ENCODE measurements at places on chromosomes 5 and 9.

- no peak overlapping the region for H3K27ac ChIP-seq
- no peaks in the 10 kb centered on the region for H3K4me1 ChIP-seq
- no peak overlapping the region for H3K4me3 ChIP-seq
- H3K27me3 ChIP-seq: no peaks in the 10 kb centered on the region
These were observed 439.9 kb downstream of the GADD45G start for GRCh38 chr9:90044710-90045151.

DNA sequence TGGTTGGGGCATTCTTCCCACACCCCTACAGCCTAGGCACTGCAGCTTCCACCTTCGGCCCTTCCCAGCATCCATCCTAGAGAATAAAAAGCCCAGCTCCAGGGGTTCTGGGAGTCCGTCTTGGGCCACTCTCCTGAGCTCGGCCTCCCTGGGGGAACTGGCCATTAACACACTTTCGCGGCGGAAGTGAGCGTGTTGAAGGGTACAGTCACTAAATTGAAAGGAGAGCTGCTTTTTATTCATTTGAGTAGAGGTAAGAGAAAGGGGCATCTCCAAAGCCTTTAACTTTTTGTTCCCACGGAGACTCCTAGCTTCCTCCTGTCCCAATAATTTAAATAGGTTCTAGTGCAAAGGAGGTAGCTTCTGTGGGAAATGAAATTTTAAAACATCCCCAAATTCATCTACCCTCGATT lies 31.0 kb upstream of the NFIB start:
- no peaks in the 10 kb centered on the region for H3K36me3 ChIP-seq
- no peak overlapping the region for H3K4me3 ChIP-seq
- DNase-seq: no peak
- H3K27me3 ChIP-seq: peaks cover 97% of the 10 kb centered on the region
- peaks cover 2% of the 10 kb centered on the region for H3K4me1 ChIP-seq

DNA sequence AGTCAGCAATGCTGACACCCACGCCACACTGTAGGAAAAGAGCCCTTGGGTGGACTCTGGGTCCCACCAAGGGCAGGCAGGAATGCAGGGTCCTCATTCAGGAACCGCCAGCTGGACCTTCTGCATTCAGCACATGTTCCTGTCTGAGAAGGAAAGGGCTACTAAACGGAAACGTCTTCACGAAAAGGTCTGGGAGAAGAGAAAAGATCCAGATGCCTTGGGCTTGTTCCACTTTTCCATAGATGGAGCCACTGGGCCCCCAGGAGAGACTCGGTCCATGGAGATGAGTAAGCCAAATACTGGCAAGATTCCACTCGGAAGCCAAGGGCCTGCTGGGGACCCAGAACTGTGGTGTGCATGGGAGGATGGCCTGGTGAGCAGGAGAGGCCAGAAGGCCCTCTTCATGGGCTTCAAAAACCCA lies 38.4 kb downstream of the LHFPL2 start:
- peaks cover 21% of the 10 kb centered on the region for H3K4me1 ChIP-seq
- H3K36me3 ChIP-seq: peaks cover 6% of the 10 kb centered on the region
- peak overlapping the region; percentile 48 for H3K27ac ChIP-seq
- no peaks in the 10 kb centered on the region for H3K27me3 ChIP-seq
- no peak overlapping the region for H3K4me3 ChIP-seq

DNA sequence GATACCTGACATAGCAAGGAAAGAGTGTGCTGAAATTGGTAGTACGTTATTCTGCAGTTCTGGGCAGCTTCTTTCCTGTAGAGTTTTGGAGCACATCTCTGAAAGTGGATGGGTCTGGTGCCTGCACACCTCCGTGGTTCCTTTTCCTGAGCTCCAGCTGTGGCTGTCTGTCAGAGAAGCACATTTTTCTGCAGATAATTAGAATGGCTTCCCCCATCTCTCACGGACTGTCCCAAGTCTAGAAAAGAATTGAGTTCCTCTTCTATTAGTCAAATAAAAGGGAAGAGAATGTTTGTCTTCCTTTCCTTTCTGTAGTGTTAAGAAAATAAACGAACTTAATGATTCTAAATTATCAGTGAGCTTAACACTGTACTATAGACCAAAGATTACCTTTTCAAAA lies 55.7 kb downstream of the VCAN start:
- no peaks in the 10 kb centered on the region for H3K36me3 ChIP-seq
- DNase-seq: no peak
- no peak overlapping the region for H3K27ac ChIP-seq
- no peaks in the 10 kb centered on the region for H3K27me3 ChIP-seq

DNA sequence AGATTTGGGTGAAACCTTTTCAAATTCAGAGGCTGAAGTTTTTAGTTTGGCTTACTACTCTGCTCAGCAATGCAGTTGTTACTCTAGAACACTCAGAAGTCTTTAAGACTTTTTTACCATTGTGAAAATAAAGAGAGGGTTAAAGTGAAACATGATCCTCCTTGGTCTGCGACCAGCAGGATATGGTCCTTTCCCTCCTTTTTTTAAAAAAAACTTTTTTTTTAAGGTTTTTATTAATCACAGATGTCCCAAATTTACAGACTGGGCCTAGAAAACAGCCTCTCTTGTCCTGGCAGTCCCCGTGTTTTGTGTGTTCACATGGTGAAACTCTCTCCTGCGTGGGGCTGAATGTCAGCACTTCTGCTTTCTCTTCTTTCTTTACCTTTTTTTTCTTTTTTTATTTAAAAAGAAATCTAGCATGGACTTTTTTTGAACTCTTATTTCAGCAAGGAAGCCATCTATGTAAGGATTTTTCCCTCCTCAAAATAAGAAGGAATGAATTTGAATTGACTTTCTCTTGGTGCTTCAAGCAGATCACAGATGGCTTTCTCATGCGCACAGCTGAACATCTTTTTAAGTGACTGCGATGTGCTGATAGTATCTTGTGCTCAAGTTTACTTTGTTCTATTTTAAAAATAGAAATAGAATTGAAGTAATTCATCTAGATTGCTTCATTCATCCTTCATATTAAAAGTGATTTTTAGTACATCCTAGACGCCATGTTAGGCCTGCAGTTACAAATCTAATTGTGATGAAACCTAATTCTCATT lies 128.7 kb upstream of the OTULINL start:
- H3K27me3 ChIP-seq: no peaks in the 10 kb centered on the region
- no peak overlapping the region for H3K4me3 ChIP-seq

DNA sequence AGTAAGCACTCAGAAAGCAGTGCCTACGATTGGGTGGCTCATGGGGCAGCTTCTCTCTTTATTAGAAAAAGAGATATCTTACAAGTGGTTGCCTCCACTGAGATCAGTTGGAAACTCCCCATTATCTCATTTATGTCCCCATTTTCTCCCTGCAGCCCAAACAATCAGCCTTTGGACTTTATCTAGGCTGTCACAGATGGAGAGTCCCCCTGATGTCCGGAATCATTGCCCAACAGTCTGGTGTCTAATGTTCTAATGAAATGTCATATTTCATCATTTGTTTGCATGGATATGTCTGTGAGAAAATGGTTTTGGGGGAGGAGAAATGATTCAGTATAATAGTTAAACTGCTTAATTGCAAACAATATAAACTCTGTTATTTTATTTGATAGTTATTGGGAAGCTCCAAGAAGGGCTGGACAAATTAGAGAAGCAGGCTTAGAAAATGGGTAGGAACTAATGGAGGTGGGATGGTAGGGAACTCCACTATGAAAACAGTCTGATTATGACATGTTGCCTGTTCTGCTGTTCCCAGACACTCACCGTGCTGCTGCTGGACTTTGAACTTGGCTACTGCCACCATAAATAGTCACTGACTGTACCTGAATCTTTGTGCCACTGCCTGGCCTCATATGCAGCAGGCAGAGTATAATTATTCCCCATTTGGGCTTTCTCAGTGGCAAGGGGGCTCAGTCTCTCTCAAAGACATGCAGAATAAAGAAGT lies 38.3 kb upstream of the SMAD5 start:
- no peak for DNase-seq
- no peaks in the 10 kb centered on the region for H3K4me1 ChIP-seq
- peaks cover 15% of the 10 kb centered on the region for H3K27me3 ChIP-seq
- no peaks in the 10 kb centered on the region for H3K36me3 ChIP-seq

GRCh38 chr9:221989-222776 lies 7.5 kb downstream of the DOCK8 start:
- no peak overlapping the region for H3K27ac ChIP-seq
- no peak overlapping the region for H3K4me3 ChIP-seq
- DNase-seq: no peak
- H3K4me1 ChIP-seq: no peaks in the 10 kb centered on the region
- H3K36me3 ChIP-seq: no peaks in the 10 kb centered on the region

GRCh38 chr9:79256691-79257213 lies 315.0 kb upstream of the TLE4 start:
- H3K27me3 ChIP-seq: peaks cover 6% of the 10 kb centered on the region
- peak; percentile 43 for DNase-seq
- no peak overlapping the region for H3K4me3 ChIP-seq

- H3K36me3 ChIP-seq: peaks cover 72% of the 10 kb centered on the region
- no peak overlapping the region for H3K27ac ChIP-seq
- DNase-seq: no peak
These were observed 68.8 kb downstream of the ELL2 start for GRCh38 chr5:95892784-95893354.

DNA sequence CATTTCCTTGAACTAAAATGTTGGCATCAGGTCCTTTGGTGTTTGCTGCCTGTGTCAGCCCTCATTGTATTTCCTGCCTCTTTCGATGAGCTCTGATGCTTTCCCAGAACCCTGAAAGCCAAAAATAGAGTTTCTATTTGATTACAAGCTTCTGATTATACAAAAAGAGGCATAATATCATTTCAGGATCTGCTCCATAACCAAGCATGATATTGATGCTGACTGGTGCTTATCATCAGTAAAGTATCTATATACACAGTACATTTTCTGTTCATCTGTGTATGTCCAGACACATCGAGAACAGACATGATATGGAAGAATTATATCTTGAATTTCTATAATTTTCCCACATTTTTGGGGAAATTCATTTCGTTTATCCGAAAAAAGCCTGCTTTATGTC lies 58.6 kb downstream of the SEMA6A start:
- H3K27ac ChIP-seq: no peak overlapping the region
- no peaks in the 10 kb centered on the region for H3K4me1 ChIP-seq
- H3K36me3 ChIP-seq: no peaks in the 10 kb centered on the region
- H3K4me3 ChIP-seq: no peak overlapping the region
- DNase-seq: no peak
- peaks cover 1% of the 10 kb centered on the region for H3K27me3 ChIP-seq

GRCh38 chr5:72955143-72955767 lies 586 bp upstream of the FCHO2 start:
- H3K27me3 ChIP-seq: no peaks in the 10 kb centered on the region
- peak overlapping the region; percentile 81 for H3K4me3 ChIP-seq
- peaks cover 13% of the 10 kb centered on the region for H3K4me1 ChIP-seq
- no peak for DNase-seq
- peaks cover 3% of the 10 kb centered on the region for H3K36me3 ChIP-seq

- no peak for DNase-seq
- H3K27ac ChIP-seq: no peak overlapping the region
- H3K36me3 ChIP-seq: no peaks in the 10 kb centered on the region
- H3K4me3 ChIP-seq: no peak overlapping the region
- no peaks in the 10 kb centered on the region for H3K27me3 ChIP-seq
- no peaks in the 10 kb centered on the region for H3K4me1 ChIP-seq
These were observed 372.3 kb upstream of the CDH18 start for GRCh38 chr5:20360263-20360662.

GRCh38 chr9:20930836-20931235 lies 100.6 kb downstream of the HACD4 start:
- no peak overlapping the region for H3K4me3 ChIP-seq
- no peaks in the 10 kb centered on the region for H3K4me1 ChIP-seq
- no peaks in the 10 kb centered on the region for H3K36me3 ChIP-seq
- no peaks in the 10 kb centered on the region for H3K27me3 ChIP-seq

DNA sequence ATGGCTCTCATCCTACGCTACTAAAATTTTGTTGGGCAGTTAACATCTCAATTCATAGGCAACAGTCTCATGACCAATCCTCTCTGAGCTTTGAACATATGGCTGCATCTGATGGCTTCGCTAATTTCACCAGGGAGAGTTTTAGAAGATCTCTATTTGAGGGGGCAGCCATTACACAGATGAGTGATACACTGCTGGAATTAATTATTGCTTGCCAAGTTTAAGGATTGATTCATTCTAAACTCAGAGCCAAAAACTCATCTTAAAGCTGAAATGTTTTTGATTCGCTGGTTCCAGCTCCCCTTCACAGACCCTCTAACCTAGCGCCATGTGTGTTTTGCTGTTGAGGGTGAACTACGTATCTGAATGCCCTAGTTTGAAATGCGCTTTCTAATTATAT lies 519.9 kb upstream of the WWC1 start:
- no peak overlapping the region for H3K4me3 ChIP-seq
- H3K36me3 ChIP-seq: no peaks in the 10 kb centered on the region
- no peak overlapping the region for H3K27ac ChIP-seq

DNA sequence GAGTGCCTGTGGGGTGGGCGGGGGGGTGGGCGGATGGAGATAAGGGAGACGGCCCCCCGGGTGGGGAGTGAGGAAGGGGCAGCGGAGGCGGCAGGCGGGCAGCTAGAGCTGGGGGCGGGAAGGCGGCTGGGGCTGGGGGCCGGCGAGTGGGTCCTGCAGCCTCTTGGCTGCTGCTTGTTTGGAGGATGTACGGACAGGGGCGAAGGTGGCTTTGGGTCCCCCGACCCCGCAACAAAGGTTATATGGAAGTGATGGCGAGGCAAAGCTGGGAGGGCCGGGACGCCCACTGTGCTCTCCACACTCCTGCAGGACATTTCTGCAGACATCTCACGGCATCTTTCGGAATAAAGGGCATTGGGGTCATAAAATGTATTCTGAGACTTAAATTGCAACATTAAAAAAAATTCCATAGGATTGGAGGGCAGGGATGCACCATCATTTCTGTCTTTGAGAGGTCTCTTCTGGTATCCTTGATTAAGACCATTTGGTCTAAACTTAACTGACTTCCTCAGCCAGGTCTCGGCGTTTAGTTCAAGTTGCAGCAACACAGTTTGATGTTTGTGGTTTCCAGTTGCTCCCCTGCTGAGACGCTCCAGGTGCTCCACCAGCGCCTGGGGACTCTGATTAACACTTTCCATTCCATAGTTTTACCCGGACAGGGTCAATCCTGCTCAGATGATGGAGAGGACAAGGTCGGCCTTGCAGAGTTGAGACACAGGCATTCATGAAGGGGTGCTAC lies 101.6 kb upstream of the SSBP2 start:
- no peaks in the 10 kb centered on the region for H3K36me3 ChIP-seq
- H3K27ac ChIP-seq: peak overlapping the region; percentile 57
- DNase-seq: peak; percentile 34
- H3K4me3 ChIP-seq: peak overlapping the region; percentile 14
- peaks cover 22% of the 10 kb centered on the region for H3K4me1 ChIP-seq
